ENCODE measurements at places on chromosomes 2 and 18.

- no peak for DNase-seq
Measured at GRCh38 chr2:119821266-119821665, 61.5 kb downstream of the PTPN4 start.

- DNase-seq: no peak
Measured at GRCh38 chr2:224252631-224253030, 149.3 kb downstream of the FAM124B start.

DNA sequence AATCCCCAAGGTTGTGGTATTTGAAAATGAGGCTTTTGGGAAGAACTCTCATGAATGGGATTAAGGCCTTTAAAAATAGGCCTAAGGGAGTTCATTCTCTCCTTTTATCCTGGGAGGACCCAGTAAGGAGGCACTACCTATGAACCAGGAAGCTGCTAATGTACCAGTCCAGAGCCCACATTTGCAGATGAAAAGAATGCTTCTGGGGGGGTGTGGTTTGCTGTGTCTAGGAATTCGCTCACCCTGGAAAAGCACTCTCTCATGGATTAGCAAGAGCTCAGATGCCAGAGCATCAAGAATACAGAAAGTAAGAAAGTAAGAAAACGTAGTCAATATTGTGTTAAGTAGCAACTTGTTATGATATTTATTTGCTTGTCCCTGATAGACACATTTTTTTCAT is 785.7 kb upstream of the GYPC start:
- no peak for DNase-seq

GRCh38 chr2:11163439-11164317 is 8.4 kb downstream of the SLC66A3 start:
- DNase-seq: no peak

DNA sequence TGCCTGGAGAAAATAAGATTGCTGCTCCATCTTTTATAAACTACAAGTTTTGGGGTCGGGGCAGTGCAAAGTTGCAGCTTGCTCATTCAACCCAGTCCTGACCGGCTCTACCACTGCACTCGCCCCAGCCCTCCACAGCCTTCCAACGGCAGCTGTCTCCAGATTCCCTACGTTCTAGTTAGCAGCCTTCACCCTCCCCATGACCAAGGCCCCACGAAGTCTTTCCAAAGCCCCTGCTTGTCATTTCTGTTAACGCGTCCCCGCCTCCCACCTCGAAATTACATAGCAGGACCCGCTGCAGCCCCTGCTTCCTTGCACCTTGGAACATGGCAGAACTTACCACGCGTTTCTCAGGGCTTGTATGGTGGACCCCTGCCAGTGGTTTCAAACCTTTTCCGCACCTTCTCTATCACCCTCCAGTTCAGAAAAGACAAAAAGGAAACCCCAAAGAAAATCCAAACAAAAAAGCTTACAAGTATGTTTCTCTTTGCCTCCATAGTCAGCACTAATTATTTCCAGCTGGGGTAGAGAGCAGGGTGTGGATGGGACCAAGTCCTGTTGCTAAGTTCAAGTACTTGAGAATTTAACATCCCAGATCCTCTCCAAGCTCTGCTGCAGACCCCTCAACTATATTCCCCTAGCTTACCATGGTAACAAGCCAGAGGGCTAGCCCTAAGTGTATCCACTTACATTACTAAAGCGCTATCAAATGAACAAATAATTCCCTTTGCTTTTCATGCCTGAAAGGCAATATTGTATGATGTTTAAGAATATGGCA is 161.5 kb downstream of the TGIF1 start:
- no peak for DNase-seq

DNA sequence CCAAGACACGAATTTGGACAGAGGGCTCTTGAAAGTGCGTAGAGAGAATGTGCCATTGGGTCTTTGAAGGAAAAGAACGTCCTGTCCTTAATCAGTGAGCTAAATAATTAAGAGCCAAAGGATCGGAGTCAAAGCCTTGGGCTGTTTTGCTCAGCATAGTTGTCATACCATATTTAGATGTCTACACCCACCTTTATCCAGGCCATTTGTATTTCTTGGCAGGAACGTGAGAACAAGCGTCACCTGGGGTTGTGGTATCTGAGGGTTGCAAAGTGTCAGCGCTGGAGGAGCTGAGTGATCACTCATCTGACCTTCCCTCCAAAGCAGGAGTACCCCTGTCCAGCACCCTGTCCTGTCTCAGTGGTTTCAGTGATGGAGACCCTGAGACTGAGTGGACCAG is 4.5 kb downstream of the LPIN1 start:
- DNase-seq: no peak

DNA sequence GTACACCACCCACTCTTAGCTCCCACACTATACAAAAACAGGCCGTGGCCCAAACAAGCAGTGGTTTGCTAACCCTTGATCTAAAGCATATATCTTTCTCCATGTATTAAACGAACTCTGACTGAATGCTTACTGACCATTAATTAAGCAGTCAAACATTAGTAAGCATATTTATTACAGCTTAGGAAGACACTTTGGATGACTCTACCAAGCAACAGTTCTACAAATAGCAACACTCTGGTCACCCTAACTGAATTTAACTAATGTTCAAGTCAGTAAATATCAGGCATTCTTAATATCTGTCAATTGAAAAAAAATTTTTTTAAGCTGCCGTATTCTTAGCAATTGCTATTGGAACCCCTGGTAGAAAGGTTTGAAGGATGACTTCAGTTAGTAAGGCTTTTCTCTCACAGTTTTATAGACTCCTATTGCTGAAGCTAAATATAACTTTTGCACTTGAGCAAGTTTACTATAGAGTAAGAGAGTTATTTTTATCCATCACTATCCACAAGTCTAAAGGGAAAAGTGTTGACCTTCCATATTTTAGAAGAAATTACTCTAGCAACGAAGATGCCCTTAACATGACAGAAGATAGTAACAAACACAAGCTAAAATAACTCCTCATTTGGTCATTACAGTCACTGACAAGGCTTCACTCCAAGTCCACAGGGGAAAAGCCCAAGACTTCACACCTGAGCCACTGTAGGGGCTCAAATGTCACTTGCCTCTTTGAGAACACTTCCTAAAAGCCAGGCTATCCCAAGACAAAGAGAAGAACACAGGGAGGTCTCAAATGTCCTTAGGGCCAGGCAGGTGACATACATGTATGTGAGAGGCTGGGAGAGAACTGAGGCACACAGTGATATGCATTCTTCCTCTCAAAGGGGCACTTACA is 74.4 kb downstream of the RTN4 start:
- DNase-seq: no peak

DNA sequence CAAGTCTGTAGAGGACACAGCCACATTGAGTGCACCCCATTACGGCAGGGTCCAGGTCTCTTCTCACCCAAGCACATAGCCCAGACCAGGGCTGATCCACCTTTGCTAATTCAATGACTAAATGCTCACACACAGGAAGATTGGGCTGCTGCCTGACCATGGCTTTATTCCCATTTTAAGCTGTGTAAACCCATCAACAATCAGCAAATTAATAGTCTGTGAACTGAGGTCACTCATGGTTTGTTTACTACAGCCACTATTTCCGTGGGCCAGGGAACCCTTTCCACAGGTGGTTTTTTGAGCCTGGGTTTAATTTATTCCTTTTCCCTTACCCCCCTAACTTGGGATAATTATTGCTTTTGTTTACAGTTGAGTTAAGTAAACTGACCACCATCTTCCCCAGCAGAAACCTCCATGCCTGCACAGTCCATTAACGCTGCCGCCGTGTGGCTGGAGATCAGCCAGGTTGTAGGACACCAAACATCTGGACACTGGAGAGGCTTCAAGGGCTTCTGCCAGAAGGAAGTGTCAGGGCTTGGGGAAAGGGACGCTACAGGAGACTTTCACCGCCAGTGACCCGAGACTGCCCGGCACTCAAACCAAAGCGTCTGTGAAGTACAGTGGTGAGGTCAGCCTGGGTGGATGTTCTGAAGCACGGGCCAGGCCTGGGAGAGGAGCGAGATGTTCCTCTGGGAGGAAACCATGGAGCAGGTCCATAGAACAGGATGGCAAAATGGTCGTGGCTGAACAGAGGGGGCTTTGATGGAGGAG is 282.9 kb downstream of the DYSF start:
- DNase-seq: no peak

DNA sequence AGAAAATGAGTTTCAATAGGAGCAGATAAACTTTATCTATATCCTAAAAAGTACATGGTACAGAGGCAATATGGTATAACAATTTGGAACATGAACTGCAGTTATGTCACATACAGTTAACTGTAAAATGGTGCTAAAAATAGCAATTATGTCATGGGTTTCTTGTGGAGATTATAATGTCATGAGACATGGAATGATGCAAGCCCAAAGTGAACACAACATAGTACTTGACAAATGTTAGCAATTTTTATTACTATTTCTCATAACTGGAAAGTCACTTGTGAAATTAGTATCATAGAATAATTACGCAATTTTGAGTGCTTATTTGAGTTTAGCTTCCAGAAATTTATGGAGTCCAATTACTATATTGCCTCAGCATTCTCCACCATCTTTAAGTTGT is 1263.4 kb downstream of the DSC3 start:
- DNase-seq: no peak

DNA sequence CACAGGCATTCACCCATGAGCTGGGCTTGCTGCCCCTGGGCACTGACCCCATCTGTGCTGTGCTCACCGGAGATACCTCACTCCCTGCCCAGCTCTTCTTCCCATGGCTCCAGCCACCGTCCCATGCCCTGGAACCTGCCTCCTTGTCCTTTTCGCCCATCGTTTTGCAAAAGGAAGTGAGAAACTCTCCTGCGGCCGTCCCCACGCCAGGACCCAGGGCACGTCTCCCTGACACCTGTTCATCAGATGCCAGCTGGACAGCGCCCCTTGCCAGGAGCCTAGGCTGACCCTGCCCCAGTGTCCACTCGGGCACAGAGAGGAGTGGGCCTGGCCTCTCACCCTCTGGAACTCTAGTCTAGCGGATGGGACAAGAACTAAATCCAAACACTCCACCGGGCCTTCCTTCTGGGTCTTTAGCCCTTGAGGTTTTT is 238.6 kb downstream of the SEPTIN10 start:
- no peak for DNase-seq

DNA sequence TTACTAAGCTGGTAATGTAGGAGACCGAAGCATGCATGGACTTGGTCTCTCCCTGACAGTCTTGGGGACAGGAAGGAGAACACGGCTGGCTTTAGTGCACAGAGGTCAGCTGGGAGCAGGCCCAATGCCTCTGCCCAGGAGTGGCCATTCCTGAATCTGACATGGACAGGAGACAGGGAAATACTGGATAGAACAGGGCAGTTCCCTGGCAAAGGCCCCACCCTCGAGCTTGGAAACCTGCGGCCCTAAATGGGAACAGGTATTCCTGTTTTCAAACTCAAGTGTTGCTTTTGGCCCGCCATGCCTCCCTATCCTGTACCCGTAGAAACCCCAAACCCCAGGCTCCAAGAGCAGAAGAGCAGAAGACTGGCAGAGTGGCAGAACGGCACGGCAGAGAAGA is 107.4 kb downstream of the ZNF516 start:
- no peak for DNase-seq

GRCh38 chr2:59744436-59744835 is 809.0 kb downstream of the BCL11A start:
- no peak for DNase-seq

DNA sequence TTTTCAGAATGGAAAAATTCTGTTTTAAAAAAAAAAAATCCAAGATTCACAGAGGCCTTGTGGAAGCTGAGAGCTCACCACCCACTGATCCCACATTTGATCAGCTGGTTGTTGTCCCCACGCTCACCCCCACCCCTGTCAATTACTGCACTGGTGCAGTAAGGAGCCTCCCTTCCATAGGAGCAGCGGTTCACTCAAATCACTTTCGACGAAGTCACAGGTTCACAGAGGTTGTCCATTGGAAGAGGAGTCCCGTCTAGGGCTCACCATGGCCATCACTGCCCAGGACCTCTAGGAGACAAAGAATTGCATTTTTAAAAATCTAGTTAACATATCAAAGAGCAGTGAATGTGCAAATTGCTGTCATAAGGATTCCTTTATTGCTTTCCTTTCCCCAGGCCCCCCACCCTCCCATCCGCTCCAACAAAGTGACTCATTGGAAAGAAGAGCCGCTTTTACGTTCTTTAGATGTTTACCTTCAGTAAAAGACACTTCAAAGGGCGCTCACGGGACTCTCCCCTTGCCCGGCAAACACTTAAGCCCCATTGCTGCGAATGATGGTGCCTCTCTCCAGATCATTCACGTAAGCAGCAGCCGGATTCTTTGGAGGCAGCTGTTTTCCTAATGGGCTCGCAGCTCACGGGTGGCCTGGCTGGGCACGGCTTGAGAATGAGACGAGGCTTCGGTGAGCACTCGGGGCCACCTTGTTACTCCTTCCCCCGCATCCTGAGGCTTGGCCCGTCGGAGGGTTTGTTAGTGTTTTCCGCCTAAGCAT is 165.5 kb upstream of the SALL3 start:
- no peak for DNase-seq

GRCh38 chr2:623130-623922 is 53.9 kb downstream of the TMEM18 start:
- DNase-seq: no peak

DNA sequence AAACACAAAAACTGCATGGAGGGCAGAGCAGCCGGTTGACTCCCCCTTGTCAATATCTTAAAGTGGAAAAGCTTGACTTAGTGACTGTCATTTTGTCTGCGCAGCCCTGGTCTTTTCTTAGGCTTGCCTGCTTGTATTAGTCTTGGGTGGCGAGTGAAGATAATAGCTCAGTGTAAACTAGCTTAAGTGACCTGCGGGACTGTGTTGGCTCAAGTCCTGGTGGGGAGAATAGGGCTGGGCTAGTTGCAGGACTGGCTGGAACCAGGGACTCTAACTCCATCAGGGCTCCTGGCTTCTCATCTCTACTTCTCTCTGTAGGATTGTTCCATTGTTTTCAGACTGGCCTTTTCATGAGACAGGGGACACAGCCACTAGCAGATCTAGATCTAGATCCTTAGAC is 8.1 kb upstream of the ATG16L1 start:
- no peak for DNase-seq

GRCh38 chr2:181777734-181778133 is 97.4 kb upstream of the NEUROD1 start:
- no peak for DNase-seq

DNA sequence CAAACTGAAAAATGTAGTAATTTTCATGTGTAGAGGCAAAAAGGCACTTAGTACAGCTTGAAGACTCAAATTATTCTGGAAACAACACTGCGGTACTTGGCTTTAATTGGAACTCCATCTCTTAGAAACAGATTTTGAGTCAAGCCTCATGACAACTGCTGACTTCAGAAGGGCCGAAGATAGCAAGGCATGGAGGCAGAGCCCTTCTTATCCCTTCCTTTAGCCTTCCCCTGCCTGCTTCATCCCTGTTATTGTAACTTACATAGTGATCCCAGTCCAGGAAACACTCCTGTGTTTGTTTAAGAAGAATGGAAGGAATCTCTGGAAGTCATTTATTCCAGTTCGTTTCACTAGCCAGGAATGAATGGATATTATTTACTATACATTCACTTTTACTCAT is 110.9 kb upstream of the FAM98A start:
- DNase-seq: no peak

DNA sequence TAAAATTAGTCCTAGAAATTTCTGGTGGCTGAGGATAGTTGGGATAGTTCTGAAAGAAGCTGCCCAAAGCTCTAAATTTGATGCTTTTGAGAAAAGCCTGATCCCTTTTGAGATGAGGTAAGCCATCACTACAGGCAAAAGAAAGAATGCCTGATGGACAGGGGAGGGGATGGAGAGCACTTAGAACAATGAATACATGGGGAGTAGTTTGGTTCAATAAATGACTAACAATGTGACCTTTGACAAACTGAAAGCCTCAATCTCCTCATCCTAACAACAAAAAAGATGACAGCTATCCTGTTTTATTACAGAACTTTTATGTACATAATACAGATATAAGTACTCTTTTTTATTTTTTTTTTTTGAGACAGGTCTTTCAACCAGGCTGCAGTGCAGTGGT is 42.7 kb downstream of the GFPT1 start:
- DNase-seq: no peak

GRCh38 chr2:20476950-20477349 is 30.1 kb downstream of the RHOB start:
- no peak for DNase-seq

Measured in NCI-H1105 (cell line).